ENCODE measurements at places on chromosomes 6 and 20.

DNA sequence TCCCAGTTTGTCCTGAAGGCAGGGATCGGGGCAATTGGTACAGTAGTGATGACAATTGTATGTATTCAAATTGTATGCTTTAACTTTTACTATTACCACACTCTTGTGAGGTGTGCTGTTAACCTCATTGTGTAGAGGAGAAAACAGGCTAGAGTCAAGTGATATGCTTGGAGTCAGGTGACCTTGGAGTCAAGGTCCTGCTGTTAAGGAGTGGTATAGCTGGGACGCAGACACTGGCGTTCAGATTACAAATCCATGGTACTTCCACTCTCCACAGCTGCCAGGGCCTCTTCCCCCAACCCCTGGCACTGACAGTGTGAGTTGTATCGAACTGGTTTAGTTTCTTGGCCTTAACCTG is 10.5 kb downstream of the CNPY3 start:
- peaks cover 8% of the 10 kb centered on the region for H3K4me1 ChIP-seq
- no peak for DNase-seq
- H3K36me3 ChIP-seq, result peaks cover 23% of the 10 kb centered on the region

GRCh38 chr6:48101290-48101689 is 9.7 kb downstream of the PTCHD4 start:
- no peak for DNase-seq
- no peak overlapping the region for H3K4me3 ChIP-seq
- H3K4me1 ChIP-seq, result no peaks in the 10 kb centered on the region
- H3K36me3 ChIP-seq, result no peaks in the 10 kb centered on the region
- H3K27ac ChIP-seq, result no peak overlapping the region

DNA sequence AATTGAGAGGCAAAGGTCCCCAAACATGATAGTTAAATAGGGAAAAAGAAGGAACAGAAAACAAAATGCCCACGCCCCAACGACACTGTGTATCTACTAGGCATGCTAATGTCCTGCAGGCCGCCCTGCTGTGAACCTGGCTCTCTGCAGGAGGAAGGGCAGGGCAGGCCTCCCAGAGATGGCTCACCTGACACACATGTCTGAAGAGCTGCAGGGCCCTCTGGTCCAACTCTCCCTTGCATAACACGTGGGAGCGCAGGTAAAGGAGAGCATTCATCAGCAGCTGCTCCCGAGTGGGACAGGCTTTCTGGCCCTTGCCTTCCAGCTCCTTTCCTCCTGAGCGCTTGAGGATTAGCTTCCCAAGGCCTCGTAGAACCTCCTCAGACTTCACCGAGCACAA is 53.7 kb upstream of the LYRM2 start:
- no peaks in the 10 kb centered on the region for H3K27me3 ChIP-seq
- H3K4me3 ChIP-seq, result no peak overlapping the region
- DNase-seq, result no peak

- no peaks in the 10 kb centered on the region for H3K27me3 ChIP-seq
- peaks cover 28% of the 10 kb centered on the region for H3K4me1 ChIP-seq
- H3K27ac ChIP-seq, result no peak overlapping the region
These were observed 31.1 kb upstream of the RNF24 start for GRCh38 chr20:4046311-4046924.

DNA sequence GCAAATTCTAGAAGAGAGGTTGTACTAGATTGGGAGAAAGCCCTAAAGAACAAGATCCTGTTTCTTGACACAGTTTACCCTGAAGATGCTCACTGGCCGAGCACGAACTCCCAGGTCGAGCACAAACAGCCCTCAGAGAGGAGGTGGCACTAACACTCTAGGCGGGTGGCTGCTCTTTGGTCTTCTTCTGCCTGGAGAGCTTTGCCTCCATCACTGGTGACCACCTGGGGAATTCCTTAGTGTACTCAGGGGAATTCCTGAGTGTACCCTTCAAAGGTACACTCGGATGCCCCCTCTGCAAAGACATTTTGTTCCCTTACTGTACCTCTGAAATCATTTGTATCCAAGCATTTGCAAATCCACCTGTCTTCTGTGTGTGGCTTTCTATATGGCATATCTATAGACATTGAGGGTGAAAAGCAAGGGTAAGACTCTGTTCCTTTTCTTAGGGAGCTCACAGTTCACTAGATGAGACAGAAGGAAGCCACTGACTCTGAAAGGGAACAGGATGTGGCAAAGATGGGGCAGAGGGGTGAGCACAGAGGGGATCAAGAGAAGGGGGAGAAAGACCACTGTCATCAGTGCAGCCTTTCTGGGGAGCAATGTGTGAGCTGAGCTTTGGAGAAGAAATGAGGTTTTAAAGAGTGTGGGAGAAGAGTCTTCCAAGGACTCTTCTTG is 169.8 kb upstream of the PROKR2 start:
- no peak for DNase-seq
- H3K27me3 ChIP-seq, result no peaks in the 10 kb centered on the region
- H3K27ac ChIP-seq, result no peak overlapping the region

GRCh38 chr6:129667621-129668020 is 42.4 kb downstream of the ARHGAP18 start:
- H3K4me1 ChIP-seq, result peaks cover 9% of the 10 kb centered on the region
- H3K36me3 ChIP-seq, result no peaks in the 10 kb centered on the region
- H3K27ac ChIP-seq, result no peak overlapping the region
- no peak overlapping the region for H3K4me3 ChIP-seq
- no peaks in the 10 kb centered on the region for H3K27me3 ChIP-seq
- DNase-seq, result no peak

DNA sequence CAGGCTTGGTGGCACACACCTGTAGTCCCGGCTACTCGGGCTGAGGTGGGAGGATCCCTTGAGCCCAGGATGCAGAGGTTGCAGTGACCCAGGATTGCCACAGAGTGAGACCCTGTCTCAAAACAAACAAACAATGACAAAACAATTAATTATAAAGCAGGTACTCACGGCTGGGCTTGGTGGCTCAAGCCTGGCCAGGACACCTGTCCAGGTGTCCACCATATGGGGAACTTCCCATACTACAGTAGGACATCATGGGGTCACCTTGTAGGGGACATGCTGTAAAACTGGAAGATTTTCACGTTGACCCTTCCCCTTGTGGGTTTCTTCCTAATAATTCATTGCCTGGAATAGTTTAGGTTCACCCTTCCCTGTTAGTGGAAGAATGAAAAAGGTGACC is 30.7 kb upstream of the RPL7L1 start:
- H3K27ac ChIP-seq, result no peak overlapping the region
- no peak for DNase-seq
- no peaks in the 10 kb centered on the region for H3K4me1 ChIP-seq
- H3K27me3 ChIP-seq, result no peaks in the 10 kb centered on the region
- H3K36me3 ChIP-seq, result peaks cover 4% of the 10 kb centered on the region

DNA sequence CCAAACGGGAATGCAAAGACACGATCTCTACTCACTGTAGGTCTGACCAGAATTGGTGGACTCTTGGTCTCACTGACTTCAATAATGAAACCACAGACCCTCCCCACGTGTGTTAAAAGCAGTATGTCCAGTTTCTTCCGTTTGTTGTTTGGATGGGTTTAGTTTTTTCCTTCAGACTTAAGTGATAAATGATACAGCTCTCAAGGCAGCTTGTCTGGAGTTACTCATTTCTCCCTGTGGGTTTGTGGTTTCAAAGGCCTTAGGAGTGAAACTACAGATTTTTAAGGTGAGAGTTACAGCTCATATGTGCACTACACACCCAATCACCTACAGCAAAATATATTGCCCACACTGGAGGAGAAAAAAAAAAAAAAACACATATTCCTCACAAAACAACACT is 86.7 kb upstream of the STMND1 start:
- H3K27me3 ChIP-seq, result no peaks in the 10 kb centered on the region
- no peak overlapping the region for H3K27ac ChIP-seq
- no peak for DNase-seq
- H3K4me1 ChIP-seq, result no peaks in the 10 kb centered on the region
- no peaks in the 10 kb centered on the region for H3K36me3 ChIP-seq
- no peak overlapping the region for H3K4me3 ChIP-seq

DNA sequence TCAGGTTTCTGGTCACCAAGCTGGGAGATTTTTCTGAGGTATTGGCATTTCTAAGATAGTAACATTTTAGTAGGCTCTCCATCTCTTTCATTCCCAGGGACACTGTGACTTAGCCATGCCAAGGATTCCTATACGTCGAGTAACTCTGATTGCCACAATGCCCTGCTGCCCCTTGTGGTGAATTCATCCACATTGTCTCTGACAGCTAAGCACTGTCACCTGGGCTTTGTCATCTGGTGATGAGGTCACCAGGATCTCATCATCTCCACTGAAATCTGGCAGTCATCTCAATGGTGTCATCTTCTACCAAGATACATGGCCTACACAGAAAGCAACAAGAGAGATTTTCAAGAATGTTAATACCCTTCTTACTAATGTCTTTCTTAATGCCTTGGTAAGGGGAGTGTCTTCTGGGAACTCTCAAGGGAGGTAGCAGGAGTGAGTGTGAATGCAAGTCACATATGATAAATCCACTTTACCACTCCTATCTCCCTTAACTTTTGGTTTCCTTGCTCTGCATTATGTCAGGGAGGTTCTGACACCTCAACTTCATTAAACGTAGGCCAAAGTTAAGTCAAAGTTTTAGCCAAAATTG is 246.7 kb downstream of the CD109 start:
- no peak overlapping the region for H3K27ac ChIP-seq
- no peak for DNase-seq
- H3K4me1 ChIP-seq, result no peaks in the 10 kb centered on the region
- no peaks in the 10 kb centered on the region for H3K36me3 ChIP-seq
- H3K27me3 ChIP-seq, result no peaks in the 10 kb centered on the region

DNA sequence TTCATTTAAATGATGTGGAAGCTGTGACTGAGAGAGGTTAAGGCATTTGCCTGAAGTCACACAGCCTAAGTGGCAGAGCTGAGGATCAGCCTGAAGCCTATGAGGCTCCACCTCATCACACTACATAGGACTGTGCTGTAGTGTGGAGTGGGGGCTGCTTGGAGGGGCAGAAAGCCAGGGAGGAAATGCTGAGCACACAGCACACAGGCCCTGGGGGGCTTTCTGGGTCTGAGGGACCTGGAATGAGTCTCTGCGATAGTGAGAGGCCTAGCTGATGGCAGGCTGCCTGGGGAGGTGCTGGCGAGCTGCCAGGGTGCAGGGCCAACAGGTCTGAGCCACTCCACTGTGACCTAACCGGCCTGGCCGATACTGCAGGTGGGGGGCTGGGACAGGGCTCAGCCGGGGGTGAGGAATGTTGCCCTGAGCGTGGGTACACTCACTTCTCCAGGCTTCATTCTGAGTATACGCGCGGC is 2.2 kb upstream of the ARHGAP40 start:
- H3K36me3 ChIP-seq, result no peaks in the 10 kb centered on the region
- no peak overlapping the region for H3K4me3 ChIP-seq
- peaks cover 4% of the 10 kb centered on the region for H3K4me1 ChIP-seq
- H3K27me3 ChIP-seq, result no peaks in the 10 kb centered on the region

- DNase-seq, result no peak
- no peak overlapping the region for H3K4me3 ChIP-seq
- H3K27ac ChIP-seq, result no peak overlapping the region
- H3K4me1 ChIP-seq, result no peaks in the 10 kb centered on the region
These were observed 23.6 kb upstream of the THEMIS start for GRCh38 chr6:127924440-127924839.

GRCh38 chr20:11173916-11174315 is 500.1 kb upstream of the JAG1 start:
- DNase-seq, result no peak
- no peak overlapping the region for H3K4me3 ChIP-seq
- H3K36me3 ChIP-seq, result no peaks in the 10 kb centered on the region
- H3K4me1 ChIP-seq, result no peaks in the 10 kb centered on the region
- H3K27me3 ChIP-seq, result no peaks in the 10 kb centered on the region

DNA sequence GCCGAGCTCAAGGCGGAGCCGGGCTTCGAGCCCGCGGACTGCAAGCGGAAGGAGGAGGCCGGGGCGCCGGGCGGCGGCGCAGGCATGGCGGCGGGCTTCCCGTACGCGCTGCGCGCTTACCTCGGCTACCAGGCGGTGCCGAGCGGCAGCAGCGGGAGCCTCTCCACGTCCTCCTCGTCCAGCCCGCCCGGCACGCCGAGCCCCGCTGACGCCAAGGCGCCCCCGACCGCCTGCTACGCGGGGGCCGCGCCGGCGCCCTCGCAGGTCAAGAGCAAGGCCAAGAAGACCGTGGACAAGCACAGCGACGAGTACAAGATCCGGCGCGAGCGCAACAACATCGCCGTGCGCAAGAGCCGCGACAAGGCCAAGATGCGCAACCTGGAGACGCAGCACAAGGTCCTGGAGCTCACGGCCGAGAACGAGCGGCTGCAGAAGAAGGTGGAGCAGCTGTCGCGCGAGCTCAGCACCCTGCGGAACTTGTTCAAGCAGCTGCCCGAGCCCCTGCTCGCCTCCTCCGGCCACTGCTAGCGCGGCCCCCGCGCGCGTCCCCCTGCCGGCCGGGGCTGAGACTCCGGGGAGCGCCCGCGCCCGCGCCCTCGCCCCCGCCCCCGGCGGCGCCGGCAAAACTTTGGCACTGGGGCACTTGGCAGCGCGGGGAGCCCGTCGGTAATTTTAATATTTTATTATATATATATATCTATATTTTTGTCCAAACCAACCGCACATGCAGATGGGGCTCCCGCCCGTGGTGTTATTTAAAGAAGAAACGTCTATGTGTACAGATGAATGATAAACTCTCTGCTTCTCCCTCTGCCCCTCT is 1.1 kb downstream of the CEBPB start:
- DNase-seq, result peak; percentile 86
- peak overlapping the region; percentile 84 for H3K27ac ChIP-seq
- H3K4me1 ChIP-seq, result peaks cover 14% of the 10 kb centered on the region
- peaks cover 3% of the 10 kb centered on the region for H3K36me3 ChIP-seq

- H3K36me3 ChIP-seq, result no peaks in the 10 kb centered on the region
- DNase-seq, result no peak
- peaks cover 8% of the 10 kb centered on the region for H3K4me1 ChIP-seq
- no peak overlapping the region for H3K27ac ChIP-seq
- H3K4me3 ChIP-seq, result no peak overlapping the region
These were observed 56.6 kb downstream of the SYTL3 start for GRCh38 chr6:158706369-158706982.

GRCh38 chr20:41984031-41984430 is 365.9 kb upstream of the CHD6 start:
- no peak overlapping the region for H3K27ac ChIP-seq
- no peaks in the 10 kb centered on the region for H3K36me3 ChIP-seq
- H3K27me3 ChIP-seq, result no peaks in the 10 kb centered on the region
- no peak for DNase-seq
- no peak overlapping the region for H3K4me3 ChIP-seq
- H3K4me1 ChIP-seq, result no peaks in the 10 kb centered on the region

DNA sequence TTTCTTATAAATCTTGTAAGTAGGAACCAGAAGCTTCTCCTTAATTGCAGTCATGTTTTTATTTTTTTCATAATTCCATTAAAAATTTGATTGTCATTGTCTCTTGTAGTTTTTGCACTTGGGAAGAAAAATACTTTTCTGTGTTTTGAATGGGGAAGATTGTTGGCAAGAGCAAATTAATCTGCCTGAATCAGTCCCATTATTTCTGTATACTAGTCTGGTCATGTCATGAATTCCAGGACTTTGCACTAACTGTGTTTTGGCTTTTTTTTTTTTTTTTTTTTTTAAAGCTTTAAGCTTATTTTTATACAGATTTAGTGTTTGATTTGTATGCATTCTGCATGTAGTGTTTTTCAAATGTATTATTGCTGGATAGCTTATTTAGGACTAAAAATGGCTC is 47.6 kb downstream of the RALGAPB start:
- H3K4me3 ChIP-seq, result no peak overlapping the region
- no peak overlapping the region for H3K27ac ChIP-seq
- no peaks in the 10 kb centered on the region for H3K27me3 ChIP-seq
- no peaks in the 10 kb centered on the region for H3K4me1 ChIP-seq
